ENCODE measurements at places on chromosomes 6 and 20.

DNA sequence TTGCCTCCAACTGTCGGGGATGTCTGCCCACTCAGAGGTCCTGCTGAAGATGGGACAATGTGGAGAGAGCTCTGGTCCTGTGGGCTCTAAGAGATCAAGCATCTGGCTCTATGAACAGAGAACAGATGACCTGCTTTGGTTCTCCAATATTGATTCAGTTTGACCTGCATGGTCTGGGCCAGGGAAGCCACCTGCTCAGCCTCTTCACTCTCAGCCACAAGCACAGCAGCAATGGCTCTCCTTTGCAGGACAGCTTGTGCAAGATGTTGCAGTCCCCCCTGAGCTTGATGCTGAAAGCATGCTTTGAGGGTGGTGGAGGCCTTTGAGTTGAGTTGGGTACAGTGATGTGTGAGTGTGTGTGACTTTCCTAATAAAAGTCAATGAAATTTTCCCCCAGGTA lies 18.6 kb upstream of the MCM3 start:
- DNase-seq = no peak

DNA sequence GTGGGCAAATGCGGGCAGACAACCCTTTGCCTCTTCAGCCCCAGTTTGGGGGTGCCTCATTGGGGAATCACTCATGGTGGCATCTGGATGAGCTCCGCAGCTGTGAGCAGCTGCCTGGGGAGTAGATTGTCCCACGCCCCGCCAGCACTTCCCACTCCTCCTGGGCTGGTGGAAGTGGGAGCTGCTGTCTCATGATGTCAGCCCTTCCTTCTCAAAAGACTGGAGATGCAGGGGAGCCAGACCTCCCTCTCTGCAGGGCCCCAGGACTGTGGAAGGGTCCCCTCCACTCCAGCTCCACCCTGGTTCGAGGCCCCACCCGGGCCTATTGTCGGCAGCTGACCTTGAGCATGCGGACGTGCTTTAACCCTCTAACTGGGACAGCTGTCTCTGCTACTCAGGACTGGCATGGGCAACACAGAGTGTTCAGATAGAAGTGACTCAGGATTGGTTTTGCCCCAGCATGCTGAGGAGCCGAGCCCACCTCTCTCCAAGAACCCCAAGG lies 2.0 kb downstream of the UNC93A start:
- no peak for DNase-seq

GRCh38 chr6:104409913-104410312 lies 449.8 kb downstream of the HACE1 start:
- DNase-seq = no peak

DNA sequence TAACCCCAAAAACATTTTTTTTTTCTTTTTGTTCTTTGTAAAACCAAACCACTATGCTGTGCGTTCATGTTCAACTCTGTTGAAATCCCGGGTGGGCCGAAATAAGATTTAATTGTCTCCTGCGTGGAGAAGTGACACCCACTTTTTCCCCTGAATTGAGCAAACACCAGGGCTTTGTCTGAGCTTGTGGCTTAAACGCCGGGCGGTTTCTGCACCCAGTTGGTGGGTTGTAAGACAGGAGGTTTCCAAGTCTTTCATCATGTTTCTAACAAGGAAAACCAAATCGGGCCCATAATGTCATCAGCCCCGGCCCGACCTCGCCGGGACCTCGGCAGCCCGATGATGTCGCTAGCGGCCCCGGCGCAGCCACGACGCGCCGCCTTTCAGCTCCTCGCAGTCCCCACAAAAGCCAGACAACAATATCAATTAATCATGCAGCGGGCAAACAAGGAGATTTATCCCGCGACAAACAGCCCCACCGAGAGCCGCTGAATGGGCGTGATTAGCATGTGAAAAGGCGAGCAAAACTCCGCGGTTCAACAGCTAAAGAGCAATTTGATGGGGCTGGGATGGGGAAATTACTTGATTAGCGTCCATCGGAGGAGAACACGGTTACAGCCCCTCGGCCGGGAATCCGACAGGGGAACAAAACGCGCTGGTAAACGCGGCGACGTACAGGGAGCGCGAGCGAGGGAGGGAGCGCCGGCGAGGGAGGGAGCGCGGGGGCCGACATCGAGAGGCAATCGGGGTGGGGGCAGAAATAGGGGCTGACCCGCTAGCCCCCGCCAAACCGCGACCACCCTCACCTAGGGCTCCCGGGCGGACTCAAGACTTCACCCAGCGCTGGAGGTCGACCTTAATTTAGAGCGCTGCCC lies 5.3 kb downstream of the LINC00237 start:
- no peak for DNase-seq

DNA sequence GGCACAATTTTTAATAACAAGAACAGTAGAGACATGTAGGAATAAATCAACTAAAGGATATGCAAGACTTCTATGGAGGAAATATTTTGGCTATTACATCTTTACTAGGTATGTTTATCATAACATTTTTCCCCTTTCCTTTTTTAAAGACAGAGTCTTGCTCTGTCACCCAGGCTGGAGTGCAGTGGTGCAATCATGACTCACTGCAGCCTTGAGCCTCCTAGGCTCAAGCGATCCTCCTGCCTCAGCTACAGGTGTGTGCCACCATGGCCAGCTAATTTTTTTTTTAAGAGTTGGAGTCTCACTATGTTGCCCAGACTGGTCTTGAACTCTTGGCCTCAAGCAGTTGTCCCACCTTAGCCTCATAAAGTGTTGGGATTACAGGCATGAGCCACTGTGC lies 37.0 kb downstream of the AKAP7 start:
- DNase-seq = no peak

- DNase-seq = no peak
Measured at GRCh38 chr20:58982406-58983114, 1.5 kb downstream of the NELFCD start.

GRCh38 chr6:68194846-68195478 lies 440.1 kb upstream of the ADGRB3 start:
- DNase-seq = no peak

GRCh38 chr20:12949429-12949980 lies 59.3 kb upstream of the SPTLC3 start:
- no peak for DNase-seq

- no peak for DNase-seq
Measured at GRCh38 chr6:130895516-130895915, 68.3 kb downstream of the SMLR1 start.

GRCh38 chr20:14764511-14765369 lies 427.3 kb upstream of the FLRT3 start:
- no peak for DNase-seq

DNA sequence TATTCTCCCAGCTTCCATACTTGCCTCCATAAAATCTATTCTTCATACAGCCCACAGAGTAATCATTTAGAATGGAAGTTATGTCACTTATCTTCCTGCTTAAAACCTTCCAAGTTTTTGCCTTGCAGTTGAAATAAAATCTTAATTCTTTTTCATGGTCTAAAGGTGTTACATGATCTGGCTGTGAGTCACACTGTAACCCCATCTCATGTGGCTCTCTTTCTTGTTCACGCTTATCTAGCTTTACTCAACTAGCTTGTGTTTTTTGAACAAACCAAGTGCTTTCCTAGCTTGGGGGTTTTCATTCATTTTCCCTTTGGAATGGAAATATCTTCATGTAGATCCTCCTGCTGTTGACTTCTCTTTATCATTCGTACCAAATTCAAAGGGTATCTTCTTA lies 23.6 kb upstream of the THEMIS start:
- DNase-seq = no peak

DNA sequence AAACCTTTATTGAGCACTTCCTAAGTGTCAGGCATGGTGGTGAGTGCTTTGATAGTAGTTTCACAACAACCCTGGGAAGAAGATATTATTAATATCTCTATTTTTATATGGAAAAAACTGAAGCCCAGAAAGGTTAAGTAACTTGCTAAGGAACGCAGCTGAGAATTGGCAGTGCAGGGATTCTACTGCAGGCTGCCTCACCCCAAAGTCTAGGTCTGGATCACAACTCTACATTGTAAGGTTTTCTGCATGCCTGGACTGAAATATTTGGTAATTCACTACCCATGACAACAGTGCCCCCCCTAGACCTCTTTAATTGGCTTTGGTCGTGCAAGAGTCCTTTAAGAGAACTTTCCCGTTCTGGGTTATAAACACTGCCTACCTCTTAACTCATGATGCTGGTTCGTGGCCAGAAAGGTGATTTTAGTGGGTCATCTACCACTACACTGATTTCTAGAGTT lies 67.1 kb upstream of the KCNQ5 start:
- peak; percentile 9 for DNase-seq

GRCh38 chr20:7214081-7214740 lies 446.7 kb downstream of the BMP2 start:
- no peak for DNase-seq

DNA sequence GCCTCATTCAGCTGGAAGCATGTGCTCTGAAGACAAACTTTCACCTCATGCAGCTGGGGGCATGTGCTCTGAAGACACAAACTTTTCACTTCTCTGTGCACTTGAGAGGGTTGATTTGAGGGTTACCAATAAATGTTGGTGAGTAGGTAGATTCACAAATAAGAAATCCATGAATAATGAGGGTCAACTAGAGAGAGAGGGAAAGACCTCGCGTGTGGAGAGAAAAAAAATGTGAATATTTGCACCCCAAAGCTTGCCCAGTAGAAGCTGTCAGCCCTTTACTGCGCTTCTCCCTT lies 43.4 kb downstream of the PSMB1 start:
- DNase-seq = no peak

DNA sequence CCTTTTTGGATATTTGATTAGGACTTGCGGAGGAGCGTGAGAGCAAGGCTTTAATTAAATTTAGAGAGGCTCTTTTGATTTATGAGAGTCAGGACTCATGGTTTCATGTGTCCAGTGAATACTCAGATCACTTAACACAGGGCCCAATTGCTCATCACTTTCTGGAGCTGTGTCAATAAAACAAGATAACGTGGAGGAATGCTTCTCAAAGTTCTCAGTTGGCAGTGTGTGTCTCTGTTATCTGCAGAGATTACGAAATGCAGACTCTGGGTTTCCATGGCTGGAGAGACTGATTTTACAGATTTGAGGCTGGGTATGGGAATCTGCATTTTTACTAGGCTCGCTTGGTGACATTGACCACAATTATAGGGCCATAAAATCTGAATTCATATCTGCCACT lies 335.8 kb upstream of the FLRT3 start:
- DNase-seq = no peak

DNA sequence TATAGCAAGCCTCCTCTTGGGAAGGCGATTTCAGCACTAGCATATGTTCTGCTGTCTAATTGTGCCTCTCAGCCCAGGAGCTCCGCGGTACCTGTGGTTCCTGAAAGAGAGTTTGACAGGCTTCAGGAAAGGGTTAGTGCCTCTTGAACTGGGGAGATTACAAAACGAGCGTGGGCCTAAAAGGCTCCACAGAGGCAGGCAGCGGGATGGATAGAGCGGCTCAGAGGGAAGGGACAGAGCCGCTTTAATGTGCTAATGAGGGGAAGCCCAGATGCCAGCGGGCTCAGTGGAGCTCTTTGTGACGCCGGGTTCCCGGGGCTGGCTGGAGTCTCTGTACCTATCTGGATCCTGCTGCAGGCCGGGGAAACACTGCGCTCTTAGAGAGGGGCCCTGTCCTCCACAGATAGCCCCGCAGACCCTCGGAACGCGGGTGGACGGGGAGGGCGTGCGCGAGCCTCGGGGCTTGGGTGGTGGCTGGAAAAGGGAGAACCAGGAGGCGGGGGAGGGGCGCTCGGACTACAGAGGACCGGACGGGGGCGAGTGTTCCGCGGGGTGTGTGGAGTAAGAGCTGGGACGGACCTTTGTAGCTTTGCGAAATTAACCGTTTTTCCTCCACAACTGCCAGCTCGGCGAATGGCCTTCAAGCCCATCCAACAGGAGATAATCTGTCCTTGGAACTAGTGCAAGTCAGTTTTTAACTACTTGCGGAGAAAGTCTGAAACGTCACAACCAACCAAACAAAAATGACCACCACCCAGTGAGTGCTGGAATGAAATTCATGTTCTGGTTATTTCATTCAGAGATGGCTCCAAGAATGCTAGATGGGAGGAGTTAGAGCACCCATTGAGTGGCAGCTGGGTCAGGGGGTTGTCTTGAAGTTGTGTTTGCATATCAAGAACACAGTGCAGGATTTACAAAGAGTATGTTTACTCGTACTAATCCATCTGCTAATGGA lies 13.0 kb downstream of the SLC35F1 start:
- no peak for DNase-seq

- DNase-seq = no peak
Measured at GRCh38 chr6:46989398-46989797, 52.7 kb downstream of the ADGRF1 start.
